ENCODE measurements at places on chromosomes 1 and 21.
A peak's percentile ranks its signal among the peaks of the same experiment; 100 is the strongest.

DNA sequence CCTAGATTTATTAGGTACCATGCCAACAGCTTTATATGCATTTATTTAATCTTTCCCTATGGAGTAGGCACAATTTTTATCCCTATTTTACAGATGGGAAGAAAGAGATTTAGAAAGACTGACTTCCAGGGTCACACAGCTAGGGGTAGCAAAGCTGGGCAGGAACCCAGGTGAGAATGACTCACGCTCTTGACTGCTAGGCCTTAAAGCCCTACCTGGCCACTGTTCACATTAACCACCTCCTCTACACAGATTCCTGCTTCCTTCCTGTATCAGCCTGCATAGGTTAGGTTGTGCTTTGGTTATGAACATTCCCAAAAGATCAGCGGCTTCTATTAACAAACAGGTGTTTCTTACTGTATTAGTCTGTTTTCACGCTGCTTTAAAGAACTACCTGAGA is 53.2 kb downstream of the DNAJC6 start:
- no peak for DNase-seq

DNA sequence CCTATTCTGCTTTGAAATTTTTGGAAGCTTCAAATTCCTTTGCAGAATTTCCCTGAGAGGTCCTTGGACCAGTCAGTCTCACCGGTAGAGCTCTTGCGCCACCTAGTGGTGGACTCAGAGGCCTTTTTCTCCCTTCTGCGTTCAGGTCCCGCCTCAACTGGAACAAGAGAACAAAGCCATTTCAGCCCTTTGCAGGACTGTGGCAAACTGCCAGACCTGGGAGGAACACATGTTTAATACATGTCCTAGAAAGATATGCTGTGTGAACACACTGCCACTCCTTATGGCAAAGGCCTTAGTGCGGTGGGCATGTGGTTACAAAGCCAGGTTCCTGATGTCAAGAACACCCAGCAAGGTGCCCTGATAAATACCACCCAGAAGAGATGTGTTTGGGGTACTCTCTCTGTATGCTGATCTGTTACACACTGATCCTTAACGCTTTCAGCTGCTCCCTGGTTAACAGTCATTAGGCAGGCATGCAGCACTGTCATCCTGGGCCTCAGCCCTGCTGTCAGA is 82.2 kb upstream of the SSX2IP start:
- DNase-seq: peak; percentile 56

GRCh38 chr1:59999006-59999405 is 72.4 kb upstream of the CYP2J2 start:
- no peak for DNase-seq

GRCh38 chr1:67853704-67854103 is 20.4 kb upstream of the GNG12 start:
- DNase-seq: no peak

DNA sequence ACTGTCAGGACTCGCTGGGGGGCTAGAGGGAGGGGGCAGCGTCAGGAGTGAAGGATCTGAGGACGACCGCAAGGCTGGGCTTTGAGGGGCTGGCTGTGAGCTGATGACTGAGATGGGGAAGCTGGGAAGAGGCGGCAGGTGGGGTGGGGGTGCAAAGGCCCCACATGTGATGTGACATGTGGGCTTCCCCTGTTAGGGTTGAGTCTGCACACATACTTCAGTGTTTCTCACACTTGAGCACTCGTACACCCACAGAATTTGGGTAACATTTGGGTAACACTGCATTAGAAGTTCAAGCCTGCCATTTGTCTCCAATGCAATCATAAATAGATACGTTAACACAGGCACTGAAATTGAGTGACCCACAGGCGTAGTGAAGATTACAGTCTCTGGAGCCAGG is 16.2 kb downstream of the COL16A1 start:
- no peak for DNase-seq

- DNase-seq: no peak
These were observed 46.8 kb upstream of the SLC44A3 start for GRCh38 chr1:94773296-94773809.

DNA sequence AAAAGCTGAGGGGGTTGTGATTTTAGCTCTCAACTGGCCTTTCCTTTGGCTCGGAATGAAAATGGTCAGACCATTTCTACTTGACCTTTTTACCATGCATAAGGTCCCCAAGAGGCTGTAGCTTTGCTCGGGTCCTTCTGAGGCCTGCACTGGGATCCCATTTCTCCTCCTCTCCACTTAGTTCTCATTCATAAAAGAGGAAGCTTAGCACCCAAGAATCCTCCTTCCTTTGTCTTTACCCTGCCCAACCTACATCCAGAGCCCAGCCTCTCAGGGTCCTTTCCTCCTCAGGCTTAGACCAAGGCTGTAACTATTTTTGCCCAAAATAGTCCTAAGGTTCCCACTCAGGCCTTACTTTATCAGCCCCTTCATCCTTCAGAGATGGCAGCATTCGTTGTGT is 6.0 kb upstream of the SLC27A3 start:
- no peak for DNase-seq

GRCh38 chr1:231424950-231425805 is 3.1 kb upstream of the EGLN1 start:
- no peak for DNase-seq

- DNase-seq: no peak
These were observed 72.9 kb downstream of the SKI start for GRCh38 chr1:2300851-2301606.

DNA sequence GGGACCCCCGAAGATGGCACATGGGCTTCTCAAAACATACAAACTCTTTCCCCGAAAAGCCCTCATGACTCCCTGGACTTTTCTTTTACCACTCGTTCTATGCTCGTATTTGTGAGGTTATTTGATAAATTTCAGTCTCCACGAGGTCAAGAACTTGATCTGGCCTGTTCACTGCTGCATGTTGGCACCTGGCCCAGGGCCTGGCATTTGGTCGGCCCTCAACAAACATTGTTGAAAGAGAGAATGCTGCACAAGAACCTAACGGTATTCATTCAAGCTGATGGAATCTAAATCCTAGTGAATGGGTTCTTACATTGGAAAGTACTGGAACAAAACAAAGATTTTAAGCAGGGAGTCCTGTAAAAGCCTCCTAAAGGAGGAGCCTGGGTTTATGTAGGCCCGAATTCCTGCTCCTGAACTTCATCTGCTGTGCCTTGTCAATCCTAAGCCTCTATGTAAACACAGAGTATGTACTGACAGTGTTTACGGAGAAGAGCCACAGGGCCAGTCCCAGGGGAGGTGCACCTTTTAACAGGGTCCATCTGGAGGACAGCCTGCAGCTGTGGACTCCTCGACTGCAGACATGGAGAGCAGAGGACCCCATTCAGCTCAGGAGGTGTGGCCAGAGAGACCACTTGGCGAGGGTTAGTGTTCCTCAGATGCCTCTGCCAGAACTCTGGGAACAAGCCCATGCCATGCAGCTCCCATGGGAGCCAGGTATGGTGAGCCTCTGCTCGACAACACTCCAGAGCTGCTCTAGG is 46.9 kb downstream of the L1TD1 start:
- DNase-seq: no peak

All from caudate nucleus (tissue), 63 donors.